RWPE1 (cell line): ENCODE measurements at places on chromosomes 3 and 15.

DNA sequence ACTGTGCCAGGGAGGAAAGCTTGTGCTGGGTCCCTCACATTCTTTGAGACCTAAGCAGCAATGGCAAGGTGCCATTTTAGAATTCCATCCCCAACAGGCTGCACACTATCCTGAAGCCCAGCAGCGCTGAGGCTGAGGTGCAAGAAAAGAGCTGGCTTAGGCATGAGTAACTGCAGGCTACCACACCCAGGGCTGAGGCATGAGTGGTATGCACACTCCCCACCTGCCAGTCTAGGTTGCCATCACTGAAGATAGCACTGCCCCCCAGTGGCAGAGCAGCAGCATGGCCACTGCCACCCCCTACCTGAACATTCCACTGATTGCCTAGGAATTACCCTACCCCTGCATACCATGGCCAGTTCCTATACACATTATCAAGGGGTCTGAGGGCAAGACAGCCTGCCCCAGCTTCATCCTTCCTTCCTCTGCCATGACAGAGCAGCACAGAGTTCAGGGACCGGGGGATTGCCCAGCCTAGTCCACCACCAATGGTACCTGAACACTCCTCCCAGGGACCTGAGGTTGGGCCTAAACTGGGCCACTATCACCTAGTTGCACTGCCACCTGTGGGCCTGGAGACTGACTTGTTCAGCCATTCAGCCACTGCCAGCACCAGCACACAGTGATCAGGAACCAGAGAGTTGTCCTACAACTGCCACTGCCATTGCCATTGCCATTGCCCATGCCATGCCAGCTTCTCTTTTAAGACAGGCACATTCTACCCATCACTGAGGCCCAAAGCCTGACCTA lies 129.8 kb downstream of the SATB1 start:
- DNase-seq, result peak; percentile 81

DNA sequence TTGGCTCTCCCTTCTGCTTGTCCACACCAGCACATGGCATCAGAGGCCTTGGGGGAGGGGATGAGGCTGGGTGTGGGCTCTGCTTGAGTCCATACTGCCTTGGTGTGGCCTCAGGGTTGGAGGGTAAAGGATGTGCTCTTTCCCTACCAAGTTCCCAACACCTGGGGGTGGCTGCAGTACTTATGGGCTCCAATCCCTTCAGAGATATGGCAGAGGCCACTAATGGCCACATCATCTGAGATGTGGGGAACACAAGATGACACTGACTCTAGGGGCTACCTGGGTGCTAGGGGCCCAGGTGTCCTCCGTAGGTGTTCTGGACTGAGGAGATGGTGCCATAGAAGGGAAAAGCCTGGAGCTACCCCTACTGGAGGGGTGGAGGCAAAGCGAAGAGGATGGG lies 6.9 kb downstream of the CXCR6 start:
- DNase-seq, result no peak

GRCh38 chr3:133970916-133971315 lies 58.8 kb downstream of the SLCO2A1 start:
- DNase-seq, result no peak

DNA sequence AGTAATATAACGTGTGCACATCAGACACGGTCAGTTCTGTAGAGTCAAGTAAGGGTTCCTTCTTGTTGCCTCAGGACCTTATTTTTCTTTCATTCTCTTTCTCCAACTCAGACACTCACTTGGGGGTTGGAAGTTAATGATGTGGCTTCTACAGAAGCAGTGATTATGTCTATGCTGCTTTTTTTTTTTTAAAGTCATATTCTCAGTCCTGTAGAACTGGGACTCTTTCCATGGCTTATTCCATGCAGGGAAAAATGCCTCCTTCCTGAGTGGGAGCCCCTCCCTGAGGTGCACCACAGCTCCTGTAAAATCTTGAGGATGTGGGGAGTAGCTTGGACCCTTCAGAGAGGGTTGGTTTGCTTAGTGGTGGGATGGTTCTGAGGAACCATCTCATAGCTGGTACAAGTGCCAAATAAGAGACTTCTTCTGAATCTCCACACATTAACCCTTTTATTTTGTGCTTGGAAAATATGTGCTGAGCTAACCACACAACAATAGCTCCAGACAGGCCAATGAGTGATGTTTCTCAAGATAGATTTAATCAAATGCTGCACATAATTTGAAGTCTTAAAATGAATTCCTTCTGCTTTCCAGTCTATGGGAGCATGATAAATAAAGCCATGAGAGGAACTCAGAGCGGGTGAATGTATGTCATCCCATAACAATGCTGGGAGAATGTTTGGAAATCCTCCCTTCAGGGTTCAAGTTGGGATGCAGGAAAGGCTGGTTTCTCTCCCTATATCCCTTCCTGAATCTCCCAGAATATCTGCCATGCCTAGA lies 23.3 kb upstream of the FSTL1 start:
- DNase-seq, result no peak

DNA sequence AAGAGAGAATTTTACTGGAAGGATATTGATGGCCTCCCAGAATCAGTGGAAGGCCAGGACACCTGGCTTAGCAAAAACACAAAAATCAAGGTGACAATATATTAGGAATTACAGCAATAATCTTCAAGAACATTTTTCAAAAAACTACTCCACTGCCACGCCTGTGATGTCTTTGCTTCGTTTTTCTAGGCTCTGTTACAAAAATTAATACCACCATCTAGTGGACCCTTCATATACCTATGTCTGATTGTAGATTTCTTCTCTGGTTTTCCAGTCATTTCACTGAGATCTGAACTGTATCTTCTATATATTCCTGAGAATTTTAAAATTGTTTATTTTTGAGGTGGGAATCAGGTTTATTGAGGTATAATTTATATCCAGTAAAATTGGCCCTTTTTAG lies 5.6 kb upstream of the SLC33A1 start:
- DNase-seq, result no peak

- DNase-seq, result no peak
These were observed 68.0 kb downstream of the LRRK1 start for GRCh38 chr15:100987143-100987542.

GRCh38 chr3:150059729-150060128 lies 89.0 kb upstream of the PFN2 start:
- DNase-seq, result no peak

GRCh38 chr15:39409876-39410530 lies 170.9 kb upstream of the THBS1 start:
- no peak for DNase-seq
